ENCODE measurements at places on chromosomes 3 and 15.

- DNase-seq, result no peak
These were observed 83.0 kb upstream of the KCNAB1 start for GRCh38 chr3:156037356-156037755.

DNA sequence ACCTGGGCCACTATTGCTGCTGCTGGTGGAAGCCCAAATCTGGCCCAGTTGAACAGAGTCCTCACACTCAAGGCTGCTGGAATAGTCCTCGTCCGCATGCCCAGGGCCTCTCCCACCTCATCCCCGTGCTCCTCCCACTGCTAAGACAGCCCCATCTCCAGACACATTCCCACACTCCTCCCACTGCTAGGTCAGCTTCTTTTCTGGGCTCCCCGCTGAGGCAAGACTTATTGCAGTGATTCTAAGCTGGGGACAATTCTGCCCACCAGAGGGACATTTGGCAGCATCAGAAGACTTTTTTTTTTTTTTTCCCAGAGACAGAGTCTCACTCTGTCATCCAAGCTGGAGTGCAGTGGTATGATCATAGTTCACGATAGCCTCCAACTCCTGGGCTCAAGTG is 35.1 kb downstream of the POC1A start:
- no peak for DNase-seq

GRCh38 chr15:57503051-57503702 is 88.5 kb upstream of the MYZAP start:
- no peak for DNase-seq

GRCh38 chr3:187788984-187789857 is 44.0 kb upstream of the BCL6 start:
- no peak for DNase-seq
